ENCODE measurements at places on chromosomes 1 and 21.

- no peak for DNase-seq
Observed at GRCh38 chr1:220875260-220875659, 4.0 kb upstream of the HLX start.

DNA sequence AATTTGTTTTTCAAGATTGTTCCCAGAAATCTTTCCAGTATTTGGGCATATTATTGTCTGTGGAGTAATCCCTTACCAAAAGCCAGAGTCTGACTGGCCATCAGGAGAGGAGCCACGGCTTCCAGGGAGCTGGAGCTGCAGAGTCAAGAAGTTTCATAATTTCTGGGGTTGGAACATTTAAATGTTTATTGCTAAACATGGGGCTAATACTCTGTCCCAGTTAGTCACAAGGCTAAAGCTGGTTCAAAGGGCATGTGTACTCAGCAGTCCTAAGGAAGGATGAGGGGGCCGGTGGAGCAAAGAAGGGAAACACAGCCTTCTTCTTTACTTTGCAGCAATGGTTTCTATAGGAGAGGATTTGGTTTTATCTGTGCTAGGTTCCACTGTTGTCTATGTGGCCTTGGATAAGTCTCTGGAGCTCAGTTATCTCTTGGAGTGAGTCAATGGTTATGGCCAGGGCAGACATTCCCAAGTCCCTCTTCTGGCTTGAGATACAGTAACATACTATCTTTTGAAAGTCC, 9.5 kb downstream of the DENND2D start:
- DNase-seq: no peak

DNA sequence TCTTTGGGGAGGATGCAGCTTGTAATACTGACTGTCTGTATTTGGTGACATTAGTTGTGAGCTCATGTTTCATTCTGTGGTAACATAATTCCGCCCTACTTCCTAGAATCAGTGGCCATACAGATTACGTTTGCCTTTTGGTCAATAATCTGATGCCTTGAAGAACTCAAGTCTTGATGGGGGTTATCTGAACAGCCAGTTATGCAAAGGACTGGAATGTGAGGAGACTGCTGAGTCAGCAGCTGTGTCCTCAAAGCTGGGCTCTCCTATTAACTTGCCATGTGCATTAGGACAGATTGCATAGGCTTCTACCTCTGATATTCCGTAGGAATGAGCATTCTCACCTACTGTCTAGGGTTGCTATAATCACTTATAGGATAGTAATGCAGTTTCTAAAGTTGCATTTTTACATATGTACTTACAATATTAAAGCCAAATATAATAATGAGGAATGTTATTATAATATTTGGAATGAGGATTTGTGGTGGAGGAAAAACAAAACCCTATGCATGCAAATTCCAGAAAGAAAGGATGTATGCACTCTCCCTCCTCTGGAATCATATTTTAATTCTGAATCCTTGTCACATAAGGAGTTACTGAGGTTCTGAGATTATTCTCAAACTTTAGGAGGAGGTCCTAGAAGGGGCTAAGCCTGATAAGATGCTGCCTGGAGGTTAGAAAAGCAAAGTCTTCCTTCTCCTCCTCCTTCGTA, 116.0 kb downstream of the NOS1AP start:
- DNase-seq: no peak

DNA sequence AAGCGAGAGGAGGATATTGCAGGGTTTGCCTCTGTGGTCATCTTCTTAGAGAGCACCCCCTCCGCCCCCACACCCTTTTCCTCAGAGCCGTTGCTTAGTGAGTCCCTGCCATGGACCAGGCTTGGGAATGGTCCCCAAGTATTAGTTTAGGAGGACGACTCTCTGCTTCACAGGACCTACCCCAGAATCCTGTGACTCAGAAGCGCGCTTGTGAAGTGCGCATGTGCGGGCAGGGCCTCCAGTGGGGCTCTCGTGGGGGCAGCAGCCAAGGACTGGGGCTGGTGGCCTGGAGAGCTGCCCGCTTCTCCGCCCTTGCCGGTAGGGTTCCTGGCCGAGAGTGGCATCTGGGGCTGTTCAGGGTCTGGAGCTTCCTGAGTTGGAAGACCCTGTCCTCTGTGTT, 37.3 kb upstream of the HMGN1 start:
- no peak for DNase-seq

DNA sequence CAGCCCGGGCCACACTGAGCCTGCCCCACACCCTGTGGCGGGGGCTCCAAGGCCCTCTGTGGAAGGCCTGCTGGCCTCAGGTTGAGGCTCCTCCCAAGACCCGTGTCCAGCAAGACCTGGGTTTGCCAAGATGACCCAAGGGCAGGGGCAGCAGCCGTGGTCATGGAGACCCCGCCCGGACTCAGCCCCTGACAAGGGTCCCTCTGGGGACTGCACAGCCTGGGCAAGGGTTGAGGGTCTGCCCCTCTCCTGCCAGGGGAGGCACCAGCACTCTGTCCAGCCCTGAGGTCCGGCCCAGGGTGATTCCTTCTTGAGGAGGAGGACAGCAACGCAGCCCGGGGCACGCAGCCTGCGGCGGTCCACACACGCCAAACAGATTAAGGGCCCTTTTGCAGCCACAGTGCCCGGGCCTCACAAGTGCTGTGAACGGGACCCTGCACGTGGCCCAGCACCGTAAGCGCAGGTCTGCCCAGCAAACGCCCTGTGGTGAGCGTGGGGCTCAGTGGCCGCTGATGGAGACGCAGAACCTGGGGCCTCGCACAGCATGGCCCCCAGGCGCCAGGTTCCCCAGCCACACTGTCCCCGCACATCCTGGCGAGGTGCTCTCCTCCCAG, 3.4 kb downstream of the SPATC1L start:
- DNase-seq: no peak

DNA sequence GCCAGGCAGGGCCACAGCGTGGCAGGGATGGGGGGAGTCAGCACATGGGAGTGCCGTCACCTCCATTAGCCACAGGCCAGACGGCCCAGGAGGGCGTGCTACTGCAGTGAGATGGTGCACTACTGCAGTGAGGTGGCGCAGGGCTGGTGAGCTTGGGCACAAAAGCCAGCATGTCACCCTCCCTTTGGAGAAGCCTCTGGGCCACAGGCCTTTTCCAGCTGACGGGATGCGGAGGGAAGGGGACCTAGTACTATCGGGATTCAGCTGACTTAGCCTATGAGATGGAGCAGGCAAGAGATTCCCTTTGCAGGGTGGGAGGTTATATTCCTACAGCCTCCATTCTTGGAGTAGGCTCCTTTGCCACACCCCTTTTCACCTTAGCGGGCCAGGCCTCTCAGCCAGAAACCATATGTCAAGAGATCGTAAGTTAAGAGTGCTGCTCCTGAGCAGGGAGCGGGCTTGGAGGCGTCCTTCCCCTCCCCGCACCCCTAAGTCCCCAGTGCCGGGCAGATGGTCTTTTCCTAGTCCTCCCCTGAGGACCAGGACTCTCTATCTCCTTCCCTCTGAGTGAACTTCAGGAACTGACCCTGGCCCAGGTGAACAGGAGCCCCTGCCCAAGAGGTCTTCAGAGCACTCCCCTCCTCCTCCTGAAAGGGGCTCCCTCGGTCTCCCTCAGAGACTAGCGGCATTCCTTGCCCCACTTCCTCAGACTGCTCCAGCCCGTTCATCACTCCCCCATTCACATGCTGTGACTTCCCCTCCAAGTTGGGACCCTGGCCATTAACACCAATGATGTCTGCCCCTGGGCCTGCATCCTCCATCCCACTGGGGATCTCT, 8.2 kb downstream of the NES start:
- no peak for DNase-seq

DNA sequence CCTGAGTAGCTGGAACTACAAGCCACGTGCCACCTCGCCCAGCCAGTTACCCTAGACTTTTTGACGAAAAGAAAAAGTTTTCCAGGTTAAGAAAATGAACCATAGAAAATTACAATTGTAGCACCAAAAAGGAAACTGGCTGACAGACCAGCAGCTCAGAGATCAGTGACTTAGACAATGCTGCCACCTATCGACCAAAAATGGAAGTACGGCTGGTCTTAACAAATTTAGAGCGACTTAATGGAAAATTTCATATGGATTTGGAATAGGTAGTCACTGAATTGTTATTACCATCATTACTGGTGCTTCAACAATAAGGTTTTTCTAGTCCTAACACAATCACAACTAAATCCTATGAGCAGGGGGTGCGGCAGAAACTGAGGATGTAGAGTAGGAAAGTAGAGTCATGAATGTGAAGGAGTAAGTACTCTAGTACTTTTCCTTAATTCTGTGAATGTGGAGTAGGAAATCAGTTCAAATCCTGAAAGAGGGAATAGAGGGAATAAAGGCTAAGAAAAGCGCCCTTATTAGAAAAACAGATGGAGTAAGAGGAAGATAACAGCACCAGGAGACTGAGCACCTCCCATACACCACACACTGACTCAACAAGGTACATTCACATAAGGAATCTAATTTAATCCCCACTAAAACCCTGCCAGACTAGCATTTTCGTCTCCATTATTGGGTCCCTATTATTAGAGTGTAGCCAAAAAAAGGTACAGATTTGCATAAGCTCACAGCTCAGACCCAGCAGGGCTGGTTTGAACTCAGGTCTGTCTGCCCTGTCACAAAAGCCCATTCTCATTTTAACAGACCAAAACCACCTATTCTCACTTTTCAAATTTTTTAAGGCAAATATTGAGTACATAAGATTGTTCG, 37.9 kb upstream of the MGST3 start:
- peak; percentile 69 for DNase-seq

GRCh38 chr1:115291741-115292140, 46.3 kb downstream of the NGF start:
- no peak for DNase-seq

- DNase-seq: no peak
Observed at GRCh38 chr1:14748151-14748550, 149.7 kb downstream of the KAZN start.

DNA sequence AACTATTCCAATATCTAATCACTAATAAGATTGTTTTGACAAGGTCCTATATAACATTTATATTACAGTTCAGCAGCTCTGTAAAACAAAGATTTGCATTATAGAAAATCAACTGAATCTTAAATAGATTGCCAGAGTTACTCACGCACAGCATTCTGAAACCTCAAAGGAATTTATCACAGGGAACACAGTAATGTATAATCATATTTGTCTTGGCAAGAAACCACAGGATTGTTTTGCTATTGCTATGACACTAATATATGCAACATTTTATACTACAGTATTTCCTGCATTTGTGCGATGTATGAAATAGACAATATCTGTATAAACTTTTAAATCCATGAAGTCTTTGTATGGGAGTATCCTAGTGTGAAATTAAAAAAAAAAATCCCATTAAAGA, 101.4 kb downstream of the PLPPR5 start:
- DNase-seq: no peak

- peak; percentile 0 for DNase-seq
Observed at GRCh38 chr1:207752456-207752998, 673 bp downstream of the CD46 start.

Measured in stimulated activated CD8-positive, alpha-beta memory T cell treated with anti-CD3 and anti-CD28 coated beads, Interleukin-7, amount 100 ng/mL, for 1 hour (primary cell).